ENCODE measurements at places on chromosomes 4 and X. TPM values are rescaled to one million over a fixed set of nuclear protein-coding genes. Genes with fewer than 3 reads are reported as not detected.

GRCh38 chrX:70509078-70509477, 64.4 kb downstream of the DLG3 start:
- DNase-seq = no peak

GRCh38 chr4:145153904-145154298, 26.5 kb downstream of the OTUD4 start:
- no peak for DNase-seq

GRCh38 chrX:41556958-41557357, 109.8 kb downstream of the NYX start:
- DNase-seq = no peak

GRCh38 chrX:73876911-73877310, 313.9 kb downstream of the CHIC1 start:
- DNase-seq = no peak

- DNase-seq = peak; percentile 22
These were observed 23.2 kb downstream of the PRPS2 start for GRCh38 chrX:12814420-12814819.

GRCh38 chrX:65910899-65911298, 129.0 kb downstream of the VSIG4 start:
- no peak for DNase-seq

GRCh38 chrX:105018865-105019264, 201.6 kb downstream of the TEX13A start:
- no peak for DNase-seq

DNA sequence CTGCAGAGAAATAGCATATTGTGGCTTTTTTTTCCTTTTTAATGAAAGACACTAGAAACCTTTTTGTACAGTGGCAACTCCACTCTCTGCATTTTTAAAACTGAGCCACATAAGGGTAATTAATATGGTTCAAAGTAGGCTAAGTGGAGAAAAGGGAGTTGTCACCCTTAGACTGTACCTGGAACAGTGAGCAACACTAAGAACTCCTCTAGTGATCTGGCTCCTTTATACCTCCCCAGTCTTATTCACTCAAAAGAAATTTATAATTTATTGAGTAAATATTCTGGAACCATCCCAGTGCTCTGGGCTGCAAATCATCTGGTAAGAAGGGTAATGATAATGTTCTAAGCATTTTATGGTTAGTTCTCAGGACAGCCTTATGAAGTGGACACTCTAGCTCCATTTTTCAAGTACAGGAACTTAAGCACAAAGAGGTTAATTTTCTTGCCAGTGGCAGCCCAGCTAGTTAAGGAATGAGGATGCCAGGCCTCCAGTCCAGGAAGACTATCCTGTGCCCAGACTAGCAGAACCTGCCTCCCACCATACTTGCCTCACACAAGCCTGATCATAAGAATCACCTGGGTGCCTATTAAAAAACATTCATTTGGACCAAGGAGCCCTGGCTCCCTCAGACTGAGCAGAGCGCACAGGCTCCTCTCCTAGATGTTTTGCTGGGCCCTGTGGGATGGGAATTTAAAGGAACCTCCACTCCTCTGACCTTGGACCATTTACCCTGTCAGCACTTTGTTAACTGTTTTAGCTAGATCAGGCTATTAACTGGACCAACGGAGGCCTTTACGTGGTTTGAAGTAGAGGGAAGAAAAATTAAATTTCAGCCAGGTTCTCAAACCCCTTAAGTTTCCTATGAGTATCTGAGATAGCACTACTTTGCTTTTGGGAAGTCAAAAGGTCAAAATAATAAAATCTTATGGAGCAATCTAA, 102.6 kb downstream of the PDE5A start:
- DNase-seq = no peak

The ARHGAP10 gene
- total RNA-seq = 0.16 TPM

- DNase-seq = peak; percentile 51
These were observed 104.4 kb upstream of the ARHGAP24 start for GRCh38 chr4:85370400-85371032.

DNA sequence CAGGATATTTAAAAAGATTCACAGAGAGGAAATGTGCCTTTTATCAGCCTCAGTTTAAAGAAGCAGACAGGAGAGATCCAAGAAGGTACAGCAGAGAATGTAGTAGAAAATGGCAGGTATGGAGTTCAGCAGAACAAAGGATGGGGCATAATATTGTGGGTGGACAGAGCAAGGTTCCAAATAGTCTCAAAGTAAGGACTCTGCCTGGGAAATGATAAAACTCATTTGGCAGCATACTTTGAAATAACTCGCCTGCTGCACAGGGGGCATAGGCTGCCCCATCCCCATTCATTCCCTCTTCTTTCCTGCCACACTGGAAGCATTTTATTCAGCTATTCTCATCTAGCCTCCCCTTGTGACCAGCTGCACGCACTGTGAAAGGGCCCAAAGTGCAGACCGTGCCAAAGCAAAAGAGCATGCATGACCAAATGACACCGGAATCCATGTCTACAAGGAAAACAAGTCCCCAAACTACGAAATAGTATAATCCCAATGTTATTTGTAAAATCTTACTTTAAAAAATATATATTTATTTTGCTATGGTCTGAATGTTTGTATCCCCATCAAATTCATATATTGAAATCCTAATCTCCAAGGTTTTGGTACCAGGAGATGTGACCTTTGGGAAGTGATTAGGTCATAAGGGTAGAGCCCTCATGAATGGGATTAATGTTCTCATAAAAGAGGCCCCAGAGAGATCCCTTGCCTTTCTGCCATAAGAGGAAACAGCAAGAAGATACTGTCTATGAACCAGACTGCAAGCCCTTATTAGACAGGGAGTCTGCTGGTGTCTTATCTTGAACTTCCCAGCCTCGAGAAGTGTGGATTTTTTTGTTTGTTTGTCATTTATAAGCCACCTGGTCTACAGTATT, 77.4 kb upstream of the PRSS48 start:
- DNase-seq = no peak

DNA sequence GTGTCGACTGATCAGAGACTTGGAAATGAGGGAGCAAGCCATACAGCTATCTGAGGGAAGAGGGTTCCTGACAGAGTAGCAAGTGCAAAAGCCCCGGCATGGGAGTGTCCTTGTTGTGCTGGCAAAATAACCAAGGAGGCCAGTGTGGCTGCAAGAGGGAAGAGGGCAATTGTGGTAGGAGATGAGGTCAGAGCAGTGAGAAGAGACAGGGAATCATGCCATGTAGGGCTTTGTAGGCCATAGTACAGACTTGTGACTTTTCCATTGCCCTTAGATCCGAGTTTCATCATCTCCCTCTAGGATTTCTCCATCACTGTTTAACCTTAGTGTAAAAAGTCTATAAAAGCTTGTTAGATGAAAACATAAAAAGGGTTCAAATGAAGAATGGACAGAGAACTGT, 76.2 kb downstream of the DOCK11 start:
- no peak for DNase-seq

DNA sequence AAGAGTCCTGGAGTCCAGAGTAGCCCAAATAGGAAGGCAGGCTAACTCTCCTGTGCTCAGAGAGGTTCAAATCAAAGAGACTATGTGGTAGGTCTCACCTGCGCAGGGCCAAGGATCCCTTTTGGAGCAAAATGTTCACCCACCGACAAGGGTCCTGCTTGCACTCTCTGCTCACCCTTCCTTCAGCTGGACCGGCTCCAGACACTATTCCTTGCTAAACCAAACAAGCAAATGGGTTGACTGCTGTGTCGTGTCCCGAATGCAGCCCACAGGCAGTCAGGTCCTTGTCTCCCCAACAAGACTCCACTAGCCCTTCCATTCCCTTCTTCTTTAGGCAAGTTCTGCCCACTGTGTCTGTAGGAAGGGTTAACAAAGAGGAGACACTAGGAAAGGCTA, 760 bp downstream of the TRMT2B start:
- DNase-seq = no peak

GRCh38 chr4:182339221-182339641, 96.0 kb downstream of the TENM3 start:
- no peak for DNase-seq

DNA sequence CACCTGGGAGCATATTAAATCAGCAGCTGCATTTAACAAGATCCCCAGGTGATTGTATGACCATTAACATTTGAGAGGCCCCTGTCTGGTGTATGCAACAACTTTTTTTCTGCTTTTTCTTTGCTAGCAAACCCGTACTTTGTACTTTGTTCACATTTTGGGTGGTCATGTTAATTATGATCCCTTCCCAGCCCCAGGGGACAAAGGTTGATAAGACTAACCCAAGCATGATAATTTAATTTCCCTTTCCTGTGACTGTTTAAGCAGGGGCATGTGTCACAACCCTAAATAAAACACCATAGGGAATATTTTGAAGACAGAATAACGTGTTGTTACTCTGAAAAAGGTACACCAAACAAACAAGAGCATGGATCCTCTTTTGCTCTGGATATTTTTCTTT, 332.0 kb downstream of the PCDH18 start:
- no peak for DNase-seq

DNA sequence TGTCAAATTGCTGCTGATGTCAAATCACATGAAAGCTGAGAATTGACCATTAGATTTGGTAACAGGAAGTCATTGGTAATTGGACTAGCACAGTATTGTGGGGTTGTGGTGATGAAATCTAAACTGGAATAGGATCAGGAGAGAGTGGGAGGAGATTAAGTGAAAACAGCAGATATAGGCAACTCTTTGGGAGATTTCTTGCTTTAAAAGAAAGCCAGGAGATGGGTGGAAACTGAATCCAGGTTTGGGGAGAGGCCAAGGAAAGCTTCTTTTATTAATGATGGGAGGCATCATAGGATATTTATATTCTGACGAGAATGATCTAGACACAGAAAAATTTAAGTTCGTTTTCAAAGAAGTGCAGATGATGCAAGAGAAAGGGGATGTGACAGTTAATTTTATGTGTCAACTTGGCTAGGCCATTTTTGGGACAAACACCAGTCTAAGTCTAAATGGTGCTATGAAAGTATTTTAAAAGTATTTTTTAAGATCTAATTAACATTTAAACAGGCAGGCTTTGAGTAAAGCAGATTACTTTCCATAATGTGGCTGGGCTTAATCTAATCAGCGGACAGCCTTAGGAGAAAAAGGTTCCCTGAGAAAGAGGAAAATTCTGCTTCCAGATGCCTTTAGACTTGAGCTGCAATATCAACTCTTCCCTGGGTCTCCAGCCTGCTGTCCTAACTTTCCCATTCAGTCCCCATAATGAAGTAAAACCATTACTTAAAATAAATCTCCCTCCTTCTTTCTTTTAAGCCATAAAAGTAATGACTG, 24.7 kb downstream of the SEC24D start:
- DNase-seq = no peak

The CYLC1 gene
- total RNA-seq = not detected

GRCh38 chr4:1674682-1675081, 9.4 kb downstream of the FAM53A start:
- DNase-seq = no peak

GRCh38 chr4:151169223-151169622, 69.8 kb downstream of the RPS3A start:
- DNase-seq = no peak

GRCh38 chrX:154332561-154332960, 37.0 kb downstream of the TKTL1 start:
- DNase-seq = no peak

DNA sequence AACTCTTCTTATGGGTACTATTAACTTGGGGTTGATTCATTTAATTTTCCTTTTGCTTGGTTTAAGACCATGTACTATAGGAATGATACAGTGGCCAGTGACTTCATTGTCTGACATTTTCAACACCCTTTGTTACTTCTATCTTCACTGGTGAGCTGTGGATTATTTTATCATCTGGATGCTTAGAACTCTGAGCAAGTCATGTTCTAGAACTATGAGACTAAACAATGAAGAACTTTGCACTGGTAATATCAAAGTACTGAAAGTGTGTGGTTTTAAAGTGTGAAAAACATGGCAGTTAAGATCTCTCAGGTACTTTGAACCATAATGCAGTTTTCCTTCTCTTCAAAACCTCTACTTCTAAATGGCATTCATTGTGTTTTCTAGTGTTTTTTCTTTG, 47.8 kb downstream of the MAP7D3 start:
- no peak for DNase-seq

The UTP3 gene
- 38.8 TPM for total RNA-seq

GRCh38 chrX:46125111-46125510, 420.1 kb downstream of the ZNF674 start:
- no peak for DNase-seq

DNA sequence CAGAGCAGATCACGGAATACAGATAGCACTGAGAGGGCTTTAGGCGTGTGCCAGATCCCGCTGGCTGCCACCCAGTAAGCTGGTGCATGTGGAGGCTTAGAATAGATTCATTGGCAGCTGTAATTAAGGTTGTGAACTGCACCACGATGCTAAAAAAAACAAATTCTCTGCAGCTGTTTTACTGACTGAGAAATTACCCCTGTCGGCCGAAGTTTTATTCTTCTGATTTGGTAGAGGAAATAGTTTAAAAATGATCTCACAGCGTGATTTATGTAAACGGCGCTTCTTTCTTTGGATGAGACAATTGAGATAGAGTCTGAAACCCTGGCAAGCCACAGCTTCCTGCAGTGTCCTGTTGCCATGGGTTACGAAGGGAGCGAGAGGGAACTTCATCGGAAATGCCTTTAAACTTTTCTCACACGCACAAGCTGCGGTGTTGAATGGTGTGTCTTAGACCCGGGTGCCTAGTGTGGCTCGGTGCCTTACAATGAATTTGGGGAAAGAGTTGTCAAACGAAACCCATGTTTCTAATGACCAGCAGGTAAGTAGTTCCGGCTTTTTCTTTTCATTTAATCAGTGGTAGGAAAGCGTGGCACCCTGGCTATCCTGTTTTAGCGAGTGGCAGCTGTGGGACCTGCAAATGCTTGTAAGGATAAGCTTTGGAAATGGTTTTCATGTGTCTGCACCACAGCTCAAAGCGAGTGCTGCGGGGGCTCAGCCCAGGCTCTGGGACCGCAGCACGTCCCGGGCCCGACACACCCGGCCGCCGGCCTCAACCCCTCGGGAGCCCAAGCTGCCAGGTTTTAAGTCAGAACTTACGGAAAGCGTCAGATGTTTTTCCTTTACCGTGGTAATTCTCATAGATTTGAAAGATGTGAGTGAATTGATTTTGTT, 71.7 kb upstream of the HGFAC start:
- DNase-seq = no peak

GRCh38 chr4:176360446-176360845, 40.7 kb downstream of the SPCS3 start:
- no peak for DNase-seq

GRCh38 chr4:55004831-55005230, 120.6 kb downstream of the KDR start:
- DNase-seq = no peak

DNA sequence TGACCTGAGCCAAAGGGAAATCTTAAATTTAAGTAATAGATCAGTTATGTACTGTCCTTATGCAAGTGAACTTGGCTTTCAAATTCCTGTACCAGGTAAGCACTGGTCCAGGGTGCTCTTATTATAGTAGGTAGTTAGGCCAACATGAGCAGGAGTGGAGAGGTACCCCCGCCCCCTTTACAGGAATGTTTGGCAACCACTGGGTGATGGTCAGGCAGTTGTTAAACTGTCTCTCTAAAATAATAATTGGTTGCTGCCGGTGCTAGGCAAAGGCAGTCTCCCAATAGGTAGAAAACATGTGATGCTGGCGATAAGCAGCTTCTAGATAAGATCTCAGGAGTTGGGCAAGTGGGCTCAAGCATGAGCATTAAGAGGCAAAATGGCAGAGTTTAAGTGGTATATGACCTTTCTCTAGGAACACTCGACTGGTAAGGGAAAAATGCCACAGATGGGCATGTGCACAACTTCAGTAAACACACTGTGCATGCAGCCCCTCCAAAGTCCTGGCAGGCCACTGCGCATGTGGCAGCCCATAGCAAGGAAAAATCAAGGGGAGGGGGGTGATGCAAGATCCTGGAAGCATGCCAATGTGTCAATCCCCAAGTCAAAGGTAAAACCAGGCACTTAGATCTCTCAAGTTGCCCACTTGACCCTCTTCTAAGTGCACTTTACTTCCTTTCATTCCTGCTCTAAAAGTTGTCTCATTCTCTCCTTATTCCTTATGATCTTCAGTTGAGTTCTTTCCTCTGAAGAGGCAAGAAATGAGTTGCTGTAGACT, 1239.7 kb downstream of the C4orf33 start:
- no peak for DNase-seq

The RLIM gene
- total RNA-seq = 19.9 TPM
